ENCODE measurements at places on chromosomes 7 and 10.
A peak's percentile ranks its signal among the peaks of the same experiment; 100 is the strongest.

DNA sequence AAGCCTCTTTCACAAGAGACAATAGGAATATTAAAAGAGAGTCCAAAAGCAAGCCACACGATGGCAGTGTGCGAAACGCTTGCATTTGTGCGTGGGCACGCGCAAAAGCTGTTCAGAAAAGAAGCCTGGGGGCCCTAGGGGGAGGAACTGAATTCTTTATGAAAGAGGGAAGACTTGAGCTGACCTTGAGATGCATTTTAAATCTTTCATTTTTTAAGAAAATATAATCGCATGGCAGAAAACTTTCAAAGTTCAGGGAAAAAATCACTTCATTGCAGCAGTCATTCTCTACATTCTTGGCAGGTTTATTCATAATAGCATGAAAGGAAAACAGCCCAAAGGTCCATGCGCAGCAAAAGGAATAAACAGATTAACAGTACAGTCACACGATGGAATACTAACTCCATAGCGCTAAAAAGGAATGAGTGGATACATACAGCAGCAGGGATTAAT is 206.5 kb upstream of the PRKCQ start:
- no peak for DNase-seq

DNA sequence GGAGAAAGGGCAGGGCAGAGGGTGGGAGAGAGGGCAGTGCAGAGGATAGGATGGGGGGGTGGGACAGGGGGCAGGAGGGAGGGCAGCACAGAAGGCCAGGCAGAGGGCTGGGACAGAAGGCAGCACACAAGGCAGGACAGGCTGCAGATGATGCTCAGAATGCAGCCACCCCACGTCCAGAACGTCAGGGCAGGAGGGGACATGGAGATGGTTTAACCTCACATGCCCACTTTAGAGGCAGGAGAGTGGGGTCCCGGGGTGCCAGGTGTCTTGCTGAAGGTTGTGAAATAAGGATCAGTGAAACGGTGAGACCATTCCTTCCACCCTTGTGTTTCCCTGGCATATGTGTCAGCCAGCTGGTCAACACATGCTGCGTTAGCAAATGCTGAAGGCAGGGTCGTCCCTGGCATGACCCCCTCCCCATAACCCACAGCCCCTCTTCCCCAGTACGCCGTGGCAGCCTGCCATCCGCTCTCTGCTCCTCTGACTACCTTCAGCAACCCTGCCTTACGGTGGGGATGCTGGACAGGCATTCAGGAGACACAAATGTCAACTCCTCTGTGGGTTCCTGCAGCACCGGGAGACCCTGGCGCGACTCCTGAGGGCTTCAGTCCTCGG is 592.1 kb downstream of the DNAJB6 start:
- no peak for DNase-seq

GRCh38 chr10:15353471-15354017 is 17.5 kb downstream of the FAM171A1 start:
- DNase-seq = no peak

GRCh38 chr10:114033566-114033965 is 10.1 kb upstream of the ADRB1 start:
- DNase-seq = peak; percentile 67

DNA sequence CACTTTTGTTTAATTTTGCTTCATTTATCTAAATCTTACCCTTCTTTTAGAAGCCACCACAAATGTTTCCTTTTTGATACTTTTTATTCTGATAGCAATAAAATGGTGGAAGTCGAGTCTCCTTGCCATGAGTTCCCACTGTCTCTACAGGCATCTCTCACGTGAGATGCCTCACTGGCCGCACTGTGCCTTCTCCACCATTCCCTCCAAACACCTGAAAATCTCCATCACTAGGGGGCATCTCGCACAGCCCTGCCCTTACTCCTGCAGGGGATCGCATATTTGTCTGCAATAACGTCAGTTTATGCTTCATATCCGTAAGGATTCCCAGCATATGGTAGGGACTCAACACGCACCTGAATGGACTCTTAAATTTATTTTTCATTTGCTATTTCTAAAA is 56.3 kb upstream of the NCAPG2 start:
- no peak for DNase-seq

DNA sequence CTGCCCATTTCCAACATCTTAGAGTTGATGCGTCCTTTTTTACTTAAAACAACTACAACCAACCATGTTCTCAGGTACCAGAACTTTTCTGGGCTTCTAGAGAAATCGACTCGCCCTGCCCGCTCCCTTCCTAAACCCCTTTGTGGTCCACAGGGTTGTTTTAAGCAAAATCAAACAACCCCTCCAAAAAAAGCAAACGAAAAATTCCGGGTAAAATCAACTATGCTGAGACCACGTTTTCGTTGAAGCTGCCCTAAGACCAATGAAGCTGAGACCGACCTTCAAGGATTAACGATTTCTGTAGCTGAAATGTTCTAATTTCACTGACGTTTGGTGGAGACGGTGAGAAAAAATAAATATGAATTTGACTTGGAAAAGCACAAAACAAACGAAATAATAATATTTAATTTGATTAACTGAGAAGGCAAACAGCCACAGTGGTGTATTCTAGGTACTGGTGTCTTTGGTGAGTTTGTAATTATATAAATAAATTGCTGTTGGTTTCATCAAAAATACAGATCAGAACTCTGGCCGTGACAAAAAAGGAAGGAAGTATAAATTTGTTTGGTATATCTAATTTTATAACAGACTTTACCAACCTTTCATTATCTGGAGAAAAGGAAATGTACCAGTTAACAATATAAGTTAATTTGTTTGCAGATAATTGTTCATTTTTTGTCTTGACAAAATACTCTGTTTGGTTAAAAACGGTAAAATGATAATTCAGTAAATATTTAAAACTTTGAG is 4.7 kb upstream of the IGF2BP3 start:
- DNase-seq = no peak

DNA sequence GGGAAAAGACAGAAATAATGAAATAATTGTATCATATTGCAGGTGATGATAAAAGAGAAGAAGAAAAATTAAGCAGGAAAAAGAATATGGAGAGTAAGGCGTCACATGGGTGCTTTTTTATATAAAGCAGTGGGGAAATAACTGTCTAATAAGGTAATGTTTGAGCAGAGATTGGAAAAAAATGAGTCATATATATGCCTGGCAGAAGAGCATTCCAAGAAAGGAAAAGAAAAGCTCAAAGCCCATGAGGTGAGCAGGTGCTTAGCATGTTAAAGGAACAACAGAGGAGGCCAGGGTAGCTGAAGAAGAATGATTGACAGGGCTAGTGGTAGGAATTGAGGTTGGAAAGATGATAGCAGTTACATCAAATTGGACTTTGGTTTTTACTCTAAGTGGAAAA is 739.5 kb downstream of the SORCS1 start:
- no peak for DNase-seq

- no peak for DNase-seq
These were observed 73.0 kb upstream of the IL6 start for GRCh38 chr7:22653951-22654350.

- no peak for DNase-seq
These were observed 85.6 kb downstream of the ZEB1 start for GRCh38 chr10:31404640-31405039.

GRCh38 chr7:66557214-66558200 is 71.2 kb upstream of the KCTD7 start:
- peak; percentile 81 for DNase-seq

DNA sequence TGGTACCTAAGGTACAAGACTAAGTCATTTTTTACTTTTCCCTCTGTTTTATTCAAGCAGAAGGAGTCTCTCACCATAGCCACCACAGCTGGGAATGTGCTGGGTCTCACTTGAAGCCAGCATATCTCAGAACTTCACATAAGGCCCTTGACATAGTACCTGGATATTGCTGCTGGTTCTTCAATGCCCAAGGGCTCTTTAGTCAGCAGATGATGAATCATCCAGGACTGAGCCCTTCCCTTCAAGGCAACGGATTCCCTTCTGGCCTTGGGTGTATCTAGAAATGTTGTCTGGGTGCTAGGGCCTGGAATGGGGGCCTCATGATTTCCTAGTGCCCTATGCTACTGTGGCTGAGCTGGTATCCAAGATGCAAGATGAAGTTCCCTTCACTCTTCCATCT is 93.9 kb downstream of the ADCYAP1R1 start:
- no peak for DNase-seq

DNA sequence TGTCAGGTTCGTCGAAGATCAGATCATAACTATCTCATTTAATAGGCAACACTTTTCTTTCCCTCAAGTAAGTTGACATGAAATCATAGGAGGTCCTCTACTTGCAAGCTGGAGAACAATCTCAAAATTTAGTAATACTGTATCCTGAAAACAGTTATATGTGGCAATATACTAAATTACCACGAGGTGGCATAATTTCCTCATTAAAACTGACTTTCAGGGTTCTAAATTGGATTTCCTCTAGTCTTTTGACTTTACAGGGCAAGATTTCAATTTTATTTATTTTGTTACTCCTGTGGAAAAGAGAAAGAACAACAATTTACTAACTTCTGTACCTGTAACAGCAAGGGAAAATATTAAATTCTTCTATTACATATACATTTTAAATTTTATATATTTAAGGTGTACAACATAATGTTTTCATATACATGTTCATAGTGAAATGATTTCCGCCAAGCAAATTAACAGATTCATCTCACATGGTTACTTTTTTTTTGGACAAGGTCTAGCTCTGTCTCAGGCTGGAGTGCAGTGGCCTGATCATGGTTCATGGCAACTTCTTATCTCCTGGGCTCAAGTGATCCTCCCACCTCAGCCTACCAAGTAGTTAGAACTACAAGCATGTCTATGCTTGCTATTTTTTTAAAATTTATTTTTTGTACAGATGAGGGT is 53.4 kb upstream of the CYP2C18 start:
- DNase-seq = no peak

DNA sequence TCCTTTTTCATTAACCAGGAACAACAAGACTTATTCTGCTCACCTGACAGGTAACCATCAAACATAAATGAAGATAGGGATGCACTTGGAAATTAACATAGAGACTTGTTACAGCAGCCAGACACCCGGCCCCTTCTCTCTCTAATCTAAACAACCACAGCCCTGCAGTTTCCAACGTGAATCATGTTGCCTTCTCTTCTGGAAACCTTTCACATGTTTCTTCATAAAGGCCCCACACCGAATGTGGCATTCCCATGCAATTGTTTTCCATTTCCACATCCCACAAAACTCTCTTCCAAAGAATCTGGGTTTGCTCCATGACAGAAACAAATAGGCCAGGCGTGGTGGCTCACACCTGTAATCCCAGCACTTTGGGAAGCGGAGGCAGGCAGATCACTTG is 15.0 kb upstream of the WDR86 start:
- DNase-seq = no peak

DNA sequence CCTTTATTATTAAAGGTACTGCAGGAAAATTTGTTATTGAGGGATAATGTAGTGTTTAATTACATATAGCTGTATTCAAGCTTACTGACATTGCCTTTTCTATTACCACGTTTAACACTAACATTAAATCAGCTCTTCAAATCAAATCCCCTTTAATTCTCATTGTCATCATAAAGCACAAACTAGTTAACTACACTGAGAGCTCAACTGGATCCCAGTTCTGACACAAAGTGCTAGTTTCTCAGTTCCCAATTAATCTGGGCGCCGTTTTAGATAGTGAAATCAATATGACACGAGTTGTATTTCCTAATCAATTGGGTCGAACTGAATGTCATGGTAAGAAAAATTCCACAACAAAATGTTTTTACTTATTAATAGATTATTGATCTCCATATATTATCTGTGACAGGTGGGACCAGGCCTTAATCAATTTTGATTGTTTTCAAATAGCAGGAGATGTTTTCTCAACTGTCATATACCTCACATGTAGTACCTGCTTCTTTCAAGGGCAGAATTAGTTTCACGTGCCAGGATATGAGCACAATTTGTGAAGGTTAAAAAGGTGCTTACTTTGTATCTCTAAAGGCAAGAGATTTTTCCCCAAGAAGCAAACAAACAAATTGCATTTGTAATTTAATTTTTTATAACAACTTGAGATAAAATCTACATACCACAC is 71.0 kb downstream of the AASS start:
- DNase-seq = no peak

GRCh38 chr7:95993380-95993779 is 221.0 kb downstream of the DYNC1I1 start:
- DNase-seq = no peak

DNA sequence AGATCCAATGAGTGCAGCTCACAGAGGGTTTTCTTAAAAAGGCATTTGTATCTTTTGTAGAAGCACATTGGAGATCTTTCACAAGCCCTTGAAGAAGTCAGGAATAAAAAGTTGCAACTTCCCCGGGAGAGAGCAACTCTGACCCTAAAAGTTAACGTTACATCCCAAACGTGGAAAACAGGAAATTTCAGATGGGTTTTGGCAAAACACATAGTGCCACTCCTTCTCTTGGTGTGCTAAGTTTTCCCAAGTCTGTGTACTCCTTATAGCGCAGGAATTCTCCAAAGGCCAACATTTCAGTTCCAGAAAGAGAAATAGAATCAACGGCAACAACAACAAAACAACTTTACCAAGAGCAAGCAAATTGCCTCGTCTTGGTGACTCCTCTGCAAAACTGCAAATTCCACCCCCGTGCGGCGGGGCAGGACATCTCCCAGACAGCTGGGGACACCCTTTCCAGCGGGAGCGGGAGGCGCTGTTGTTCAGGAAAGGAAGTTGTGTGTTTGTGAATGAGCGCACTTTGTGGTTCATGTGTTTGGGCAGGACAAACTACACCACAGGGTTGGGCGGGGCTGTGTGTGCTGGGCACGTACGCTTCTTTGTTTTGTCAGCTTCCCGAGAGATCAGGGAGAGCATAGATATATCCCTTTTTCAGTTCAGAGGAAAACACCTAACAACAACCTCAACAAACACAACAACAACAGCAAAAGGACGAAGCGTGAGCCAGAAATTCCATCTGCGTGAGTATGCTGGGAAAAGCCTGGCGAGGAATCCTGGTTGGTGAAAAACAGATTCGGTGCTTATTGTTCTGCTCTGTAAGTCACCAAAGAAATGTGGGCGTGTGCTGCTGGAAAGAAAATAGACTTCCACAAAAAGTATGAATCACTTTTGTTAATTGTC is 294.7 kb upstream of the PITRM1 start:
- DNase-seq = peak; percentile 94

DNA sequence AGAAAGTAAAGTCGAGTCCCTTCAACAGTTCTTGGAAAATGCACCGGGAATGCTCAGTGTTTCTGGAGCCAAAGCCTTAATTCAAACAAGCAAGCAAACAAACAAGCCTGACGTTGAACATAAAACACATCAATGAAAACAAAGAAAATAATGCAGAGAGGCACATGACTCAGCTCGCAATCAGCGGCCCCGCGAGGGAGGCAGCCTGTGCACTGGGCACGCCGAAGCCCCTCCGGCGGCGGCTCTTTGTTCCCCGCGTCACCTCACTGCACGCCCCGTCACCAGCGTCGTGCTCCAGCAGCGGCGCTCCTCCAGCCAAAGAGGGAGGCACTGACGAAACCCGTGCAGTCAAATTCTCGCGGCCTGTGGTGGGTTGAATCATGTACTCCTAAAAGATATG is 151.5 kb downstream of the DNAJB6 start:
- peak; percentile 27 for DNase-seq

DNA sequence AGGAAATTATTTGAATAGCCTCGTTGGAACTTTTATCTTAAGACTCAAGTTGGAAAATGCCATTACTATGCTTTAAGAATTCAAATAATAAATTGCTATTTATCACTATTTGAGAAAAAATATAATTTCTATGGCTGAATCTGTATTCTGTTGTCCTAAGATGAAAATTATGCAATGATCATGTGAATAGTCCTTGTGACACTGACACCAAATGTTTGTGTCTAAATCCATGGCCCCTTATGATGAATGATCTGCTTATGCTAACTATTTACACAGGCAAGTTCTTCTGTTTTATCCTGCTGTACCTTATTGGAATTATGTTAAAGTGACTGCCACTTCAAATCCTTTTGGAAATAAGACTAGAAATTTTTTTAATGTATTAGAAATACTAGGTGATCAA is 208.7 kb downstream of the DOCK4 start:
- no peak for DNase-seq
